ENCODE measurements at places on chromosomes 2 and 18. TPM values are rescaled to one million over a fixed set of nuclear protein-coding genes. Genes with fewer than 3 reads are reported as not detected.

NCKAP5 gene
- total RNA-seq: not detected

MDH1B gene
- total RNA-seq: 0.19 TPM

PFN4 gene
- total RNA-seq: not detected

GPR45 gene
- not detected for total RNA-seq

COBLL1 gene
- total RNA-seq: 1.4 TPM

DCC gene
- not detected for total RNA-seq

HOXD11 gene
- total RNA-seq: not detected

KIF5C gene
- 6.5 TPM for total RNA-seq

CRYBA2 gene
- not detected for total RNA-seq

TLK1 gene
- 107 TPM for total RNA-seq

NMUR1 gene
- total RNA-seq: 0.50 TPM

RALBP1 gene
- 7.9 TPM for total RNA-seq

PARD6G gene
- total RNA-seq: 3.8 TPM

MEIS1 gene
- total RNA-seq: not detected

CHPF gene
- total RNA-seq: 5.2 TPM

DOK6 gene
- not detected for total RNA-seq

SEPTIN10 gene
- total RNA-seq: 1.4 TPM

CMPK2 gene
- 4.0 TPM for total RNA-seq

Data from CD8-positive, alpha-beta T cell (primary cell).